Central memory CD4-positive, alpha-beta T cell (primary cell): ENCODE measurements at places on chromosomes 5 and 9.

- no peak for DNase-seq
Observed at GRCh38 chr5:142186857-142187594, 78.4 kb downstream of the NDFIP1 start.

DNA sequence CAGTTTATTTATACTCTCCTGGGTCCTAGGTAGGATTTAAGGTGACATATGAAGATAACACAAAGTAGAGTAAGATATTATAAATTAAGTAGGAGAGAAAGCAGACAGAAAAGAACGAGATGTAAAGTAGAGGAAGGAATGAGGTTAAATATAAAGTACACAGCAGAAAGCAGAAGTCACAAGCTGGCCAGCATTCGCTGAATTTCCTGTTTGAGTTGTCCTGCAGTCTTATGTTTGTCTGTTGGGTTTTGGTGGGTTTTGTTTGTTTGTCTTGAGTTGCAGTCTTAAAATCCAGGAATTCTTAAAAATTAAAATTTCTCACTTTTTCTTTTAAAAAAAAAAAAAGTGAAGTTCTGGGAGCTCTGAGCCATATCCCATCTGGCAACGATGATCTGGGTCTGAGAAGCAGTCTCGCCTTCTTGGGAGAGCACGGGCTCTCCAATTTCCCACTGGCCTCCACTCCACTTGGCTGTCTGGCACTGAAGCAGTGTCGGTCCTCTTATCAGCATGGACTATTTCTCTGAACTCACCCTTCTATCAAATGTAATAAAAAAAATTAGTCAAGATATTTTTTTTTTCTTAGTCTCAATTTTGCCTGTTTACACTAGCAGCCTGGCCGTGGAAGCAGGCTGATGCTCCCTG is 2.0 kb downstream of the S100Z start:
- no peak for DNase-seq

- DNase-seq, result no peak
Observed at GRCh38 chr5:73940801-73941200, 314.8 kb downstream of the ARHGEF28 start.

GRCh38 chr5:77202145-77202544 is 8.3 kb upstream of the PDE8B start:
- DNase-seq, result no peak

DNA sequence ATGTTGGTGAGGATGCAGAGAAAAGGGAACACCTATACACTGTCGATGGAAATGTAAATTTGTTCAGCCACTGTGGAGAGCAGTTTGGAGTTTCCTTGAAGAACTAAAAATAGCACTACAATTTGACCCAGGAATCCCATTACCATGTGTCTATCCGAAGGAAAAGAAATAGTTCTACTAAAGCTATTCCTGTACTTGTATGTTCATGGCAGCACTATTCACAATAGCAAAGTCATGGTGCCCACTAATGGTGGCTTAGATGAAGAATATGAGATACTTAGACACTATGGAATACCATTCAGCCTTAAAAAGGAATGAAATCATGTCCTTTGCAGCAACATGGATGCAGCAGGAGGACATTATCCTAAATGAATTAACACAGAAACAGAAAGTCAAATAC is 50.2 kb upstream of the CAST start:
- no peak for DNase-seq

DNA sequence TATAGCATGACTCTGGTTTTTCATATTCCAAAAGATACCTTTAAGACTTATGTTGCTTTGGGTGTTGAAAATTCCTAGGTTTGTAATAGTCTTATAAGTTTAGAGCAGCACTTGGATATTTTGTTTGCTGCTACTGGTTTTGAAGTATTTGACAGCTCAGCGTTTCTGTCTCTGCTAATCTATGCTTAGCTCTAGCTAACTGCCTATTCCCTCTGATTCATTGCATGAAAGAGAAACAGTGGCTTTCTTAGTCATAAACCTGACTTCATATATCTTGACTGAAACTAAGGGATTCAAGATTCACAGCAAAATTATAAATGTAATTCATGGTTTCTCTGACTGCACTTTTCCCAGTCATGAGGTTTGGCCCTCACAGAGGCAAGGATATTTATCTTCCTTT is 35.6 kb upstream of the ANXA1 start:
- DNase-seq, result no peak

GRCh38 chr9:34185778-34186551 is 7.1 kb downstream of the UBAP1 start:
- DNase-seq, result peak; percentile 44

GRCh38 chr5:128586848-128587247 is 48.8 kb upstream of the FBN2 start:
- no peak for DNase-seq

- DNase-seq, result no peak
Observed at GRCh38 chr5:9713959-9714586, 83.9 kb upstream of the TAS2R1 start.

DNA sequence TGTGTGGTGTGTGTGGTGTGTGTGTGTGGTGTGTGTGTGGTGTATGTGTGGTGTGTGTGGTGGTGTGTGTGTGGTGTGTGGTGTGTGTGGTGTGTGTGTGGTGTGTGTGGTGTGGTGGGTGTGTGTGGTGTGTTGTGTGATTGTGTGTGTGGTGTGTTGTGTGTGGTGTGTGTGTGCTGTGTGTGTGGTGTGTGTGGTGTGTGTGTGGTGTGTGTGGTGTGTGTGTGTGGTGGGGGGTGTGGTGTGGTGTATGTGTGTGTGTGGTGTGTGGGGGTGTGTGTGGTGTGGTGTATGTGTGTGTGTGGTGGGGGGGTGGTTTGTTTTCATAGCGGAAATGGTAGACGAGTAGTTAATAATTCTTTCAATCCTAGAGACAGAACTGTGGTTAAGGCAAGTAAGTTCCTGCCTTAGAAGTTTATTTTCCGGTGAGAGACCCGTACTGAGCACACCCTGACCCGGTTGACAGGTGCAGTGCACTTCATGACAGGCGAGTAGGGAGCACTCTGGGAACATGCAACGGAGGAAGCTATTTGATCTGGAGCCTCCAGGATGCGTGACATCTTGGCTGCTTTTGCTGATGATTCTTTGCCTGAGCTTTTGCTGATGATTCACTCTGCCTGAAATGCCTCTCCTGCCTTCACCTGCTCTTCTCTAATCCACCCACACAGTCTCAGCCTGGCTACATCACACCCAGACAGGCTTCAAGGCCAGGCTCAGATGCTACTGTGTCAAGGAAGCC is 21.7 kb upstream of the FAT2 start:
- no peak for DNase-seq
